ENCODE measurements at places on chromosomes 7 and 10.

DNA sequence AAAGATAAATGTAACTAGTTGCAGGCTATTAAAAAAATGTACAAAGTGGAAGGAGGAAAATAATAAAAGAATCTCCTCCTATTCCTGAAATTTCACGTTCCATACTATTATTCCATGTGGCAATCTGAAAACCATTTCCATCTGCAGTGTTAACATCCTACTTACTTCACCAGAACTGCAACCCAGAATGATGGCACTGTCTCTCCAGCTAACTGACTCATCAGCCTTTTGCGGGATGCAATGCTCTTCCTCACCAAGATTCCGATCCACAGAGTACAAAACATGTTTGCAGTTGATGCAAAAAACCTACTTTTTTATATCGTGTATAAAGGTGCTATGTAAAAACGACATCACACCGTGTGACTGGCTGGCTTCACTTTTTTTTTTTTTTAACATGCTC is 50.8 kb downstream of the ESYT2 start:
- DNase-seq = no peak

- peak; percentile 63 for DNase-seq
Measured at GRCh38 chr7:4683884-4684565, 1.9 kb downstream of the FOXK1 start.

- no peak for DNase-seq
Measured at GRCh38 chr7:77687100-77687746, 9.0 kb upstream of the RSBN1L start.

GRCh38 chr10:92470026-92470425 is 103.9 kb downstream of the IDE start:
- DNase-seq = no peak

GRCh38 chr10:18476076-18476647 is 175.2 kb downstream of the NSUN6 start:
- DNase-seq = no peak

DNA sequence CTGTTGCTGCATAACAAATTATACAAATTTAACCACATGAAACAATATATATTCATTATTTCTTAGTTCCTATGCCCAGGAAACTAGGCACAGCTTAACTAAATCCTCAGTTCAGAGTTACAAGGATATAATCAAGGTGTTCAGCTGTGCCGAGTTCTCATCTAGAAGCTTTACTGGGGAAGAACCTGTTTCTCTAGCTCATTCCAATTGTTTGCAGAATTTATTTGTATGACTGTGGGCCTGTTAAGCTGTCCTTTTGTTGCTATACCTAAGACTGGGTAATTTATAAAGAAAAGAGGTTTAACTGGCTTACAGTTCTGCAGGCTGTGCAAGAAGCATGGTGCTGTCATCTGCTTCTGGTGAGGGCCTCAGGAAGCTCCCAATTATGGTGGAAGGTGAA is 21.8 kb upstream of the MDFIC start:
- DNase-seq = no peak
